ENCODE measurements at places on chromosomes 3 and 15. TPM values are rescaled to one million over a fixed set of nuclear protein-coding genes. Genes with fewer than 3 reads are reported as not detected.

The FAM227B gene
- total RNA-seq: 3.3 TPM

The FOXB1 gene
- 2.8 TPM for total RNA-seq

The SPESP1 gene
- total RNA-seq: 0.70 TPM

The ECE2 gene
- total RNA-seq: not detected

The GOLGA8J gene
- total RNA-seq: 1.1 TPM

The ZNF662 gene
- not detected for total RNA-seq

The B3GNT5 gene
- total RNA-seq: 0.26 TPM

The STAB1 gene
- total RNA-seq: not detected

The ALS2CL gene
- total RNA-seq: 0.58 TPM

The CBLB gene
- total RNA-seq: 125 TPM

The SPTBN5 gene
- 0.91 TPM for total RNA-seq

The ADAMTSL3 gene
- total RNA-seq: not detected

The TMEM202 gene
- total RNA-seq: not detected

The TRIM42 gene
- not detected for total RNA-seq

The RLBP1 gene
- total RNA-seq: not detected

The DISP2 gene
- total RNA-seq: 0.23 TPM

The CYP1A1 gene
- total RNA-seq: 1.2 TPM

The CYP1A2 gene
- not detected for total RNA-seq

The REC114 gene
- not detected for total RNA-seq

The RPP14 gene
- 16.9 TPM for total RNA-seq

The TUSC7 gene
- not detected for total RNA-seq

The TICRR gene
- 30.8 TPM for total RNA-seq

The VPS39 gene
- 58.7 TPM for total RNA-seq

- peak; percentile 92 for DNase-seq
Observed at GRCh38 chr15:73964736-73965093, 27.4 kb downstream of the STOML1 start.

DNA sequence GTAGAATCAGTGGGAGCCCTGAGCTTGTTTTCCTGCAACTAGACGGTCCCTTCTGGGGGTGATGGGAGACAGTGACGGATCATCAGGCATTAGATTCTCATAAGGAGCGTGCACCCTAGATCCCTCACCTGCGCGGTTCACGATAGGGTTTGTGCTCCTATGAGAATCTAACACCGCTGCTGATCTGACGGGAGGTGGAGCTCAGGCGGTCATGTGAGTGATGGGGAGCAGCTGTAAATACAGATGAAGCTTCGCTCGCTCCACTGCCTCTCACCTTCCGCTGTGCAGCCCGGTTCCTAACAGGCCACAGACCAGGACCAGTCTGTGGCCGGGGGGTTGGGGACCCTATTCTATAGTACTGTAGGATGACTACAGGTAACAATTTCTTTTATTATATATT is 154.7 kb downstream of the CHSY1 start:
- no peak for DNase-seq

- DNase-seq: no peak
Observed at GRCh38 chr15:95565016-95565600, 765.4 kb upstream of the NR2F2 start.

DNA sequence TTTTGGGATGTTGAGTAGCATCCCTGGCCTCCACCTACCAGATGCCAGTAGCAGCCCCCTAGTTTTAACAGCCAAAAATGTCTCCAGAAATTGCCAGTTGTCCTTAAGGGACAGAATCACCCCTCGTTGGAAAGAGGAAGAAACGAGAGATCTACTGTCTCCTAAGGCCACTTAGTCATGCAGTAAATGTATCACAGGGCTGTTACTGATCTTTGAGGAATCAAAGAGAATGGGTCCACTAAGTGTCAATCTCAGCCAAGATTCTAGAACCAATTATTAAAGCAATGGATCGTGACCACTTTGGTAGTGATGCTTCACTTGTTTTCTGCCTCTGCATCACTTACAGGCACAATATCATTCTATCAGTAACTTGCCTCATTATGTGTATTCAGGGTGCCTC is 26.4 kb downstream of the POLG start:
- DNase-seq: no peak

GRCh38 chr15:30830961-30831360 is 72.8 kb upstream of the FAN1 start:
- DNase-seq: no peak

- DNase-seq: no peak
Observed at GRCh38 chr3:46670891-46671427, 22.5 kb downstream of the ALS2CL start.

DNA sequence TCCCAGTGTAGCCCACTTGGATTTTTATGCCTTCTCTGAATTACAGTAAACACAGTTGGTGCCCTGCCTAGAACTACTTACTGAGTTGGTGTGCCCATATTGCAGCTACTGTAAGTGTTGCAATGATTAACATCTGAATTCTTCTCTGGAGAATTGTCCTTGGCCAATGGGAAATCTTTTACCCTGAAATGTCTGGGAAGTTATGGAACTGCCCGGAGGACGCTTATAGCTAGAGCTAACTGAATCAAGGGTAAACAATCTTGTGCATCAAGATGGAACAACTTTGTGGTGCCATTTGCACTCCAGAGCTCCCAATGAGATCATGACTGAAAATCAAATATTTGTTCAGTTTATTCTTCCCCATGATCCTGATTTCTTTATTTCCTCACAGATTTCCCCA is 246.7 kb upstream of the CBLB start:
- DNase-seq: no peak

GRCh38 chr3:136196064-136196400 is at the start of gene MSL2:
Gene MSL2, minus strand, starts transcription at chr3:136196335. Its CDS starts 1,222 bp downstream, at chr3:136195113.
- DNase-seq: no peak

- DNase-seq: no peak
Observed at GRCh38 chr3:154759966-154760365, 320.2 kb upstream of the MME start.

GRCh38 chr15:40830884-40831283 is 2.4 kb upstream of the PPP1R14D start:
- no peak for DNase-seq

GRCh38 chr3:2771741-2772140 is 338.4 kb downstream of the IL5RA start:
- DNase-seq: no peak

- DNase-seq: no peak
Observed at GRCh38 chr3:179682426-179683080, 29.7 kb downstream of the USP13 start.

GRCh38 chr15:52018693-52019393 is at the start of gene MAPK6:
Gene MAPK6, plus strand, starts transcription at chr15:52019219. Its CDS starts 27,242 bp downstream, at chr15:52046461.
- peak; percentile 94 for DNase-seq

- no peak for DNase-seq
Observed at GRCh38 chr3:34277110-34277509, 478.7 kb downstream of the PDCD6IP start.

GRCh38 chr3:116200956-116201690 is 244.2 kb downstream of the LSAMP start:
- DNase-seq: no peak

GRCh38 chr15:66739287-66739686 is 37.3 kb downstream of the SMAD6 start:
- no peak for DNase-seq

GRCh38 chr3:29922992-29923746 is 642.3 kb downstream of the RBMS3 start:
- no peak for DNase-seq

DNA sequence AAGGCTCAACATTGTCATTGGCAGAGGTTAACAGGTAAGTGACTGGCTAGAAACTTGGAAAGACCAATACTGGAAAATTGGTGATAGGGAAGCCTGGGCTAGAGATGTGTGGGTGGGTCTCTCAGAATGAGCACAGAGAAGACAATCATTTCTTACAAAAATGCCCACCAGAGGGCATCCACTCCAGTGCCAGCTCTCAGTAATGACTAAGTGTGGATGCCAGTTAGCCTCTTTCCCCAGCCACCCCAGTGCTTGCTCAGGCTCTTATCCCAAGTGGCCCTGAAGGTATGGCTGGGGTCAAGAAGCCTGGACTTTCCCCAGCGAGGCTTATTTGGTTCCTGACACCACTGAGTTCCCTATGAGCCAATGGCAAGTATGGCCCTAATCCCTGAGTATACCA is 115.9 kb upstream of the ST8SIA2 start:
- no peak for DNase-seq

- DNase-seq: no peak
Observed at GRCh38 chr15:73190189-73190601, 137.9 kb downstream of the NEO1 start.

- peak; percentile 74 for DNase-seq
Observed at GRCh38 chr3:16290007-16290826, 25.2 kb downstream of the OXNAD1 start.

- DNase-seq: no peak
Observed at GRCh38 chr3:151445273-151446001, 15.4 kb downstream of the IGSF10 start.

DNA sequence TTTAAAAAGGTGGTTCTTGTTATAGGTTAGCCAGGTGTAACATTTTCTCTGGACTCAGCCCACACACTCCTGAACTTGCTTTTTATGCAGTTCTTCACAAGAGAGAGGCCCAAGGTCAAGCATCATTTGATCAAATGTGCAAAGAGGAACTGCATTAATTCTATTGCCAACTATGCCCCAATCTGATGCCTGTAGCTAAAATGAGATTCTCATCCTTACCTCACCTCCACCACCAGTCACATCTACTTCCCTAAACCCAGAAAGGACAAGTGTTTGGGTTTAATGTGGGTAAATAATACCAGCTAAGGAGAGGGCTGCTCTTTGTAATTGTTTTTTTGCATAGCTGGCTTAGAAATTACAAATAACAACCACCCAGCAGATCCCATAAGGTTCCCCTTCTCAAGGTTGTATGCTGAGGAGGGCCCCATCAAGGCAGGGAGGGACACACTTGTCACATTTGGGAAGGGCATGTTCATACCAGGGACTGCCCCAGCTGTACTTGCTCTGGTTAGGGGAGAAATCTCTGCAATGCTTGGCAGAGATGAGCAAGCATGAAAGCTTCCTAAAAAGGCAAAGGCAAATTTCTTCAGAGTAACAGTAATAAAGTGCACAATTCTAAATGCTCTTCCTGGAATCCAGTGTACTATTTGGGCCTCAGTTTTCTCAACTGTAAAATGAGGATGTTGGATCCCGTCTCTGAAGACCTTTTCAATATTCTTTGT is 76.2 kb downstream of the TGFBR2 start:
- no peak for DNase-seq

GRCh38 chr3:168714609-168715240 is 619.0 kb upstream of the GOLIM4 start:
- DNase-seq: no peak

DNA sequence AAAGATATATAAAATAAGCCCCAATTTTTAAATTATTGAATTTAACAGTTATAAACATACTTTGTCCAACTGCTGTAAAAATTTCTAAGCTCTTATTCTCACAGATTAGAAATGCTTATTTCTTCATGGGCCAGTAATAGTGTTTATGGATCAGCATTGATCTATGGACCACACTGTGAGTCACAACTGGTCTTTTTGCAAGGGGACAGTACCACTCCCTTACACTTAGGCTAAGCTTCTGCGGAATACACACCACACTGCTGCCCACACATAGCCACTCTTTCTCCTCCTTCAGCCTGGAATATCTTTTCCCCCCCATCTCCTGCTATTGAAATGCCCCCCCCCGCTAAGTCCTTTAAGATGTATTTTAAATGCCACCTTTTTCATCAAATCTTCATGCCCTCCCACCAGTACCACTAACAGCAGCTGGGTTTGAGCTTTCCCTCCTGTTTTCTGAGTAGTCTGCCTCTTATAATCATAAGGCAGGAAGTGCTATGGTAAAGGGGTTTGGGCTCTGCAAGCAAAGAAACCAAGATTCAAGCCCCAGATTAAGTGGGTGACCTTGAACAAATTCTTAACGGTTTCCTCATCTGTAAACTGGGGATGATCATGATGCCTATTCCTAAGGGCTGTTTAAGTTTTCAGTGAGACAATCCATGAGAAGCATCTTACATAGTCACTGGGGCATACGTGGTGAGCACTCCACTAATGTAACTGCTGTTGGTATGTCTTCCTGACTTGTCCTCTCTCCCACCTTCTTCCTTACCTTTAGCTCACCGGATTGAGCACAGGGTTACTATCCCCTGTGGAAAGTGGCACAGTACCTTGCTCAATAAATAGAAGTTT is 69.2 kb downstream of the DCUN1D1 start:
- peak; percentile 56 for DNase-seq

GRCh38 chr15:72907733-72908132 is 124.2 kb upstream of the ADPGK start:
- DNase-seq: no peak

- no peak for DNase-seq
Observed at GRCh38 chr3:14133188-14133800, 8.4 kb downstream of the TMEM43 start.

GRCh38 chr3:128004661-128005060 is 47.6 kb upstream of the SEC61A1 start:
- no peak for DNase-seq

- DNase-seq: no peak
Observed at GRCh38 chr15:49620199-49620598, 419 bp downstream of the FAM227B start.

GRCh38 chr3:108292905-108293328 is 3.4 kb upstream of the HHLA2 start:
- no peak for DNase-seq
